Activated CD8-positive, alpha-beta memory T cell treated with anti-CD3 and anti-CD28 coated beads, Interleukin-2, amount 50 U/mL, for 4 hours (primary cell): ENCODE measurements at places on chromosomes 3 and 15.
A peak's percentile ranks its signal among the peaks of the same experiment; 100 is the strongest.

- DNase-seq: no peak
These were observed 365.2 kb upstream of the AGTR1 start for GRCh38 chr3:148332509-148332908.

- no peak for DNase-seq
These were observed 61.6 kb downstream of the IGSF11 start for GRCh38 chr3:118973050-118973449.

DNA sequence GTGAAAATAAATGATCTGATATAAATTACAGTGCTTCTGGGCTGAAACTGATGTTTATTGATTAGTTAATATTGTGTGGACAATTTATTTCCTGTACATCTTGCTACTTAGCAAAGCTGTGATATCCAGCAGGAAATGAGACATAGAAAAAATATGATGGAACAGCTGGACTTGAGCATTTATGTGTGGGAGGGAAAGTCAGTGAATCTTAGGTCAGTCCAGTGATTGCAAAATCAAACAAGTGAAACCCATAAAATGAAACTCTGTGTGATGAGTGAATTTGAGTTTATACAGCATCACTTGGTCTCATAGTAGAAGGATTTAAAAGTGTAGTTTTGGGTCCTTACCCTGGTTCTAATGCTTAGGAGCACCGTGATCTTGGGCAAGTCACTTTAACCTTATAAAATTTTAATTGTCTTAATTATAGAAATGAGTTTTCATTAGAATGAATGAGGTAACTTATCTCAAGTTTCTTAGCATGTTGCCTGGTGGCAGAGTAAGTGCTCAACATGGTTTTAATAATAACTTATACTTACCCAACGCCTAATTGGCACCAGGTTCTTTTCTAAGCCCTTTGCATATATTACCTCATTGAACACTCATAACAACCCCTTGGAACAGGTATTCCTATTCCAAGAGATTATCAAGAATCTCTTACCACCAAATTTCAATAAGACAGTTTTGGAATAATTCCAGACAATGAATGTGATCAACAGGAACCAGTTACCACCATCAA lies 194.6 kb downstream of the ADAMTSL3 start:
- no peak for DNase-seq

DNA sequence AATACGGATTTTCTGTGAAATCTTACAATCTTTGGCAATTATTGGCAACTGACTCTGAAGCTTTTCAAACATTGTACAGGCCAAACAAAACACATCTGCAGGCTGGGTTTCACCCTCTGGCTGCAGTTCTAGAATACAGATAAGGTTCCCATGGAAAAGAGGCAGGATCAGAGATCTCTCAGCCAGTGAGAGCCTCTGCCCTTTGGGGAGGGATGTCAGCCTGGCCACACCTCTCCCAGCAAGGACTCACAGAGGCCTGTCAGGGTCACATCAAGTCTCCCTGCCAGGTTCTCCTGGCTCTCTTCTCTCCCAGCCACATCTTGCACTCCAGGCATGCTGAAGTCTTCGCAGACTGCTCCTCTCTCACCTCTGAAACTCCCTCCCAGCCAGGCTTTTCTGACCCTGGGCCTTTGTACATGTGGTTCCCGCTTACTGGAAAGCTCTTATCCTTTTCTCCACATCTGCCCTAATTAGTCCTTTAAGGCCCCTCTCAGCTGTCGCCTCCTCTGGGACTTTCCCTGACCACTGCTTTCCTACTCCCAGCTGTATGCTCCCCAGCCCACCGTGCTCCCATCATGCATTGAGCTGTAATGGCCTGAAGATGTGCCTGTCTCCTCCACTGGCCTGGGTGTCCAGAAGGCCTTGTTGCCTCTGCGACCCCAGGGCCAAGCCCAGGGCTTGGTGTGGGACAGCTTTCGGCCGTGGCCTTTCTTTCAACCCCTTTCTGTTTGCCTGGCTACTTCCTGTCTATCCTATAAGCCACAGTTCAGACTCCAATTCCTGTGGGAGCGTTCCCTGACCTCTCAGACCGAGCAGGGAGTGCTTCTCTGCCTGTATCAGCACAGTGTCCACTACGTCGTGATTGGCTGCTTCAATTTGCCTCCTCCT lies 4.3 kb downstream of the RBP1 start:
- no peak for DNase-seq

DNA sequence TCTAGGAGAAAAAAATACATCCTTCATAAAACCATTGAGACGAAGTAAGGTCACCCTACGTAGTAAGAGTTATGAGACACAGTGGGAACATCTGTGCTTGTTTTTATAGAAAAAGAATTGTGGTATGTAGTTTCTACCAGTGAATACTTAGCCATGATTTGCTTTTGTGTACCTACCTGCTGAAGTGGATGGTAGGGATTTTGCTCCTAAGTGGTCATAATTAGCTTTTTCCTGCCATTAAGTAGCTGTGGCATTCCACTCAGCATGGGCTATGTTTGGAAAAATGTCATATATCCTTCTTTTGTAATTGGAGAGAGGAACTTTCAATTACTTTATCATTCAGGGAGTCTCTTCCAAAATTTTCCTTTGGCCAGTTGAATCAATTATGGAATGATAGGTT lies 63.7 kb downstream of the CHD2 start:
- DNase-seq: no peak

DNA sequence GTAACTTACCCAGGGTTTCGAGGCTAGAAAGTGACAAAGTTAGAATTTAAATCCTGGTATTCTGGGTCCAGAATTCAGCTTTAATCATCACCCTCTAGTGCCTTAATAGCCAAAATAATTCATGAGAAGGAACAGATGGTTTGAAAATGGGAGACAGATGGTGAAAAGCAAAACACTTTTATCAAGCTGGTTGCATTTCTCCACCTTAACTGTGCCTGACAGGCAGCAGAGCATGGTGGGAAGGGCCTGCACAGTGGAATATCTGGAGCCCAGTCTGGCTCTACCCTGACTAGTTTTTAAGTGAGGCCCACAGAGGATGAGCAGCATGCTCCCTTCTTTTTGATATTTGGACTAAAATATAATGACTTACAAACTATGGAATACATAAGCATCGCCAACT lies 35.6 kb upstream of the RASGRP1 start:
- DNase-seq: no peak

DNA sequence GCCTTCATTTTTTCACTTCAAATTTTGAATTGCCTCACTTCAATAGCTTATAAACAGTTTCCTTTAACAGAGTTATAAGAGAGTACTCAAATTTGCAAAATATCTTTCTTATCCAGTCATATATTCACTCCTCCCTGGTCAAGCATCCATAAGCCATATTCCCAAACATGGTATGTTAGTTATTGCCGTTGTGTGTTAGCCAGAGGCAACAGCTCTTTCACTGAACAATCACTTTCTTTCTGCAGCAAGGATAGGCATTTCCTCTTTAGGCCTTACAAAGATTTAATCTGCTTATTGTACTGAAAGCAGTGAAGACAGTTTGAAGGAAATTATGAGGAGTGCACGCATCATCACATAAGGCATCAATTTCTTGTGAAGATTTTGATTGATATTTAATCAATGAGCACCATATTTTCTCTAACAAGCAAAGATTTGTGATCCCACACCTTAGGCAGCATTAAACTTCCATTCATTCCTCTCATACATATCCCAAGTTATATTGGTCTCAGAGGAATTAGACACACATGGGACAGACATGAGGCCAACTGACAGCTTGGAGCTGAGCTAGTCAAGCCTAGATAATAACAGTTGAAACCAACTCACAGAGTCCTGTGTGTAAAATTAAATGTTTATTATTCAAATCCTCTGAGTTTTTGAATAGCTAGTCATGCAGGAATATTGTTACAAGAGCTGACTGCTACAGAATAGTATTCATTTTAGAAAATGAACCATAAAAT lies 80.0 kb upstream of the EPHA6 start:
- no peak for DNase-seq

- no peak for DNase-seq
These were observed at the start of gene SLC6A11 for GRCh38 chr3:10816019-10816862. Gene SLC6A11, plus strand, starts transcription at chr3:10816228. Its CDS starts 38 bp downstream, at chr3:10816266.

DNA sequence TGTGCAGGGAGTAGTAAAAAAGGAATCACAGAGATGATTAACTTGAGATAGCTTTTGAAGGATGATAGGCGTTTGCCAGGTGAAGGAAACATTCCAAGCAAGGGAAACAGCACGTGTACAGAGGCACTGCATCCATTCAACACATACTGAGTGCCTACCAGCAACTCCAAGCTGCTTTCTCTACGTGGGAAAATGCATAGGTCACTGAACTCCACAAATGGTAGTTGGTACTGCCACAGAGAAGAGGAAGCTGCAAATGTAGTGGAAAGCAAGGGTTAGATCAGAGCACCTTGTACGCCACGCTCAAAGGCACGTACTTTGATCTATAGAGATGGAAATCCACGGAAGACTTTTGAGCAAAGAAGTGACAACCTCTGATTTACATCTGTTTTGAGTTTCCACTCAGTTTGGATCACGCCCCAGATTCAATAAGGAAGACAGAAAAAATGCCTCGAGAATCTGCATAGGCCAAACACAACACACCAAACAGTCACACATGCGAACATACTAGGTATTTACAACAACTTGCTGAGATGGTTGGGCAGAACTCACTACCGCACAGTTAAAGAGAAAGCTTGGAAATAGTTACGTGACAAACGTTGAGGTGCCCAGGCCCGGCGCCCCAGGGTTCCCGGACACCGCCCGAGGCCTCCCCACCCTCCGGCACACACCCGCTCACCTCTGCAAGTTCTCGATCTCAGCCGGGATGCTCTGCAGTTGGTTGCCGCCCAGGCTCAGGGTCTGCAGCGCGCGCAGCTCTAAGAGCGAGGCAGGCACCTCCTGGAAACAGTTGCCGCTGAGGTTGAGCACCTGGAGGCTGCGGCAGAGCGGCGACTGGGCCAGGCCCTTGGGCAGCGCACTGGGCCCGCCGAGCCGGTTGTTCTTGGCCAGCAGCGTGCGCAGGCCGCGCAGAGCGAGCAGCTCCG lies 826 bp downstream of the LRRC58 start:
- DNase-seq: peak; percentile 51

- DNase-seq: no peak
These were observed 24.3 kb upstream of the NUDT16 start for GRCh38 chr3:131357275-131357674.

- DNase-seq: no peak
These were observed 184.0 kb upstream of the BCL6 start for GRCh38 chr3:187929112-187929816.

DNA sequence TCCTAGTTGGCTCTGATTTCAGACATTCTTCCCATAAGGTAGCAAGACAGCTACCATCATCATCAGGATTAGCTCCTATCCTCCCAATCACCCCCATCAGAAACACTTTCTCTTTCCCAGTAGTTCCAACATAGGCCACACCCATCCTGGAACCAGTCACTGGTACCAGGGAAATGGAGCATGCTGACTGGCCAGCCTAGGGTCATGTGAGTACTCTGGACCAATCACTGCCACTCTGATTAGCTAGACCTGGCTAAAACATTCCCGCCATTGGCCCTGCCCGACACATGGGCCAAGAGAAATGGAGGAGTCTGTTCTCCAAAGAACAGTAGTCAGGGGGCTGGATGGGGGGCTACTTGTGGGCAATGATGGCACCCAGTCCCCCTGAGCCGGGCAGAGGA lies 12.4 kb downstream of the EFCC1 start:
- DNase-seq: no peak

- no peak for DNase-seq
These were observed 556.6 kb downstream of the GABRG3 start for GRCh38 chr15:27527490-27528067.

DNA sequence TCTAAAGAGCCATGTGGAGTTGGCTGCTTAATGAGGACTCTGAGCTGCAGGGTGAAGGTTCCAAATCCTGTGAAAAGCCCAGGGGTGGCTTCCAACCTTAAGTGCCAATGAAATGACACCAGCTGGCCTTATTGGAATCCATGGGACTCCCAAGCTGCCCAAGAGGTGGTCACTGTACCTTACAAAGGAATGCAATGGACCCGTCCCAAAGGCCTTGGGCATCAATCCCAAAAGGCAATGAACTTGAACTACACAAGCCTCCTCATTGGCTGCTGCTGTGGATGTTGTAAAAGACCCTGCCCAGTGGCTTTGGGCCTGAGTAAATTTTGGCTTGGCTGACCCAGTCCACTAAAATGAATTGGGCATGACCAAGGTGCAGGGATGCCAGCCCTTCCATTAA lies 129.3 kb downstream of the WNT5A start:
- no peak for DNase-seq

DNA sequence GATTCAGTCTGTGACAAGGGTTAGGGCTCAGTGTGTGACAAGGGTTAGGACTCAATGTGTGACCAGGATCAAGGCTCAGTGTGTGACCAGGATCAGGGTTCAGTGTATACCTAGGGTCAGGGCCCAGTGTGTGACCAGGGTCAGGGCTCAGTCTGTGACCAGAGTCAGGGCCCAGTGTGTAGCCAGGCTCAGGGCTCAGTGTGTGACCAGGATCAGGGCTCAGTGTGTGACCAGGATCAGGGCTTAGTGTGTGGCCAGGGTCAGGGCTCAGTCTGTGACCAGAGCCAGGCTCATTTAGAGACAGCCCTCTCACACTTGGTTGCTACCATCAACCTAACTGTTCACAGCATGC lies 24.2 kb downstream of the LOXL1 start:
- DNase-seq: no peak

DNA sequence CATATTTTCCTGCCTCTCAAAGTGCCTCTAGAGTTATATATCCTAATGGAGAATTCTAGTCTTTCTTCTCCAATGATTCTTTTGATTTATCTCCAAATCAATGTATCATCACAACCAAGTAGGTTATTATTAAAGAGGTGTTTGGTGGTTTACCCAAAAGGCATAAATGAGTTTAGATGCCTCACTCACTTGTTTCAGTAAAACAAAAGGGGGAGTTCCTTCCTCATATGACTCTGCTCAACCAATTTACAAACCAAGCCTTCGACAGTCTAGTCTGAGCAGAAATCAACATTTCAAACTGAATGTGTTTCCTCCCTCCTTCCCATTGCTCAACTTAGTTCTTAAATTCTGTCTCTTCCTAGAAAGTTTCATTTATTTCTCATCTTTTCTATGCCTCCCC lies 116.5 kb downstream of the TNIK start:
- no peak for DNase-seq

- DNase-seq: no peak
These were observed 557.9 kb upstream of the ZNF385D start for GRCh38 chr3:22308871-22309270.

GRCh38 chr3:176328198-176328597 lies 869.1 kb downstream of the TBL1XR1 start:
- no peak for DNase-seq

- no peak for DNase-seq
These were observed 679 bp downstream of the RPL35A start for GRCh38 chr3:197950677-197951061.

GRCh38 chr15:45704329-45705249 lies 69.8 kb downstream of the SQOR start:
- DNase-seq: peak; percentile 32

- DNase-seq: no peak
These were observed 325.2 kb upstream of the CTNNB1 start for GRCh38 chr3:40873934-40874699.

- DNase-seq: no peak
These were observed 1099.9 kb downstream of the TUSC7 start for GRCh38 chr3:117809186-117810081.

DNA sequence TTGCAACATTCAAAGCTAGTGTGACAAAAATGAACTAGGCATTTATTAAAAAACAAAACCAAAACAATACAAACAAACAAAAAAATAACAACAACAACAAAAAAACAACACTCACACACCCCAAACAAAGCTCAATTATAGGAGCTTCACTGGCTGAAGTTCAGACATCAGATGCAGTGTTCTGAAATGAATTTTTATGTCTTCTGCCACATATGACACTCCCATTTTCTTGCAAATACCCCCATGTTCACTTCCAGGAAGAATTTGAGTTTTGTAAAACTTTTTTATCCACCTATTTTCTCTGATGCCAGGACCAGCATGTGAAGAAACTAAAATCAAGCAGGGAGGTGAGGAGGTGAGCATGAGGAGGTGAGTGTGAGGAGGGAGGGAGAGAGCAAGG lies 113.9 kb downstream of the CADPS start:
- no peak for DNase-seq
